ENCODE measurements at places on chromosomes 11 and 22. TPM values are rescaled to one million over a fixed set of nuclear protein-coding genes. Genes with fewer than 3 reads are reported as not detected.

DNA sequence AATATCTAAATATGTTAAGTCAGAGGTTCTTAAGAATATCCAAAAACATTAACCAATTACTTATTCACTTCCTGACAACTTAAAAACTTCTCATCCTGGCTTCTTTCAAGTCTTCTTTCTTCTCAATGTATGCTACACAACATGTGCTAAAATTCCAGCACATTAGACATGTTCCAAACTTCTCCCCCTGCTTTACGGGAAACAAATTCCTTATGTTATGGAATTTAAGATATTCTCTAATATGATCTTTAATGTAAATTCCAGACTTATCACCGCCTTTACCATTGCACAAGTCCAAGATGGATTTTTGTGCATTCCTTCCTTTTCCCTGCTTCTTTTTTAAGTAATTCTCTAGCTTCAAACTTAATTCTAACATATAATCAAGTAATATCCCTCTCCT, 964.5 kb upstream of the CHORDC1 start:
- DNase-seq, result no peak

DNA sequence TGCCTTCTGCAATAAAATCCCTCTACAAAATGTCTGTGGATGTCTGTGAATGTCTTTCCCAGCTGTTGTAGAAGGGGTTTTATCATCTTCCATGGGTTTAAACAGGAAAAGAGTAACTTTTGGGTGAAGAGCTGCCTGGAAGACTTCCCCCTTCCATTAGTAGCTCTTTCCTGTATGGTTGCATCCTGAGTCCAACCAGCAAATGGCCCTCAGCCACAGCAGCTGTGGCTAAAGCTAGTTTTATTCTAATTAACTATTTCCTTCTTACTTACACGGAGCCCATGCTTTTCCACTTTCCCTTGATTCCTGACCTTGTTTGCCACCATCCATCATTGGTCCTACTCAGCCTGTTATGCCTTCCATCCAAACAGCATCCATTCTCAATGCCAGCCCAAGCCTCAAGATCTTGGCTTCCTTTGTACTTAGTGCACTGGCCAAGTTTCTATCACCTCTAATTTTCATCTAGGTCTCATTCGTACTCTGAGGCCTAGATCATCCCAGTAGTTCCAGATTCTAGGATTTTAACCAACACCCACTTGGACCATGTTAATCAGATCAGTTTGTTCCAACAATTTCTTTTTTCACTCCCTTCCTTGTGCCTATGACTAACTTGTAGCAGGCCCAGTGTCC, 41.5 kb upstream of the CADM1 start:
- no peak for DNase-seq

GRCh38 chr11:31820438-31820818, 9.3 kb upstream of the PAX6 start:
- DNase-seq, result no peak

- no peak for DNase-seq
Measured at GRCh38 chr11:34552270-34552669, 38.7 kb upstream of the ELF5 start.

GRCh38 chr11:113384551-113384950, 3.0 kb upstream of the ANKK1 start:
- DNase-seq, result no peak

GRCh38 chr11:77519847-77520246, 46.0 kb upstream of the PAK1 start:
- no peak for DNase-seq

DNA sequence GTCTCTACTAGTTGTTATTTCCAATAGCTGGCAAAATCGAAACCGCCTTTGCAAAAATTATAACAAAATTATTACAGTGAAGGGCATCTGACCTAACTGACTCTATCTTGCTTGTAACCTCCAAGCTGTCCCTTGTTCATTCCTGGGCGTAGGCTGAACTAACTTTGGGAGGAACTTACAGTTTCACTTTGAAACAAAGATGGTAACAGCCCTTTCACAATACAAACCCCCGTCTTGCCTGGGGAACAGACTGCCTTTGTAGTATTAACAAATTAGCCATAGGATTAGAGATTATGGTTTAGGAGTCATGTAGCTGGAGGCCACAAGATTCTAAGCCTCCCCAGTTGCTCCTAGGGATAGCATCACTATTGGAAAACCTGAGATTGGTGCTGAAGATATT, 131.6 kb upstream of the HSD17B12 start:
- no peak for DNase-seq

DNA sequence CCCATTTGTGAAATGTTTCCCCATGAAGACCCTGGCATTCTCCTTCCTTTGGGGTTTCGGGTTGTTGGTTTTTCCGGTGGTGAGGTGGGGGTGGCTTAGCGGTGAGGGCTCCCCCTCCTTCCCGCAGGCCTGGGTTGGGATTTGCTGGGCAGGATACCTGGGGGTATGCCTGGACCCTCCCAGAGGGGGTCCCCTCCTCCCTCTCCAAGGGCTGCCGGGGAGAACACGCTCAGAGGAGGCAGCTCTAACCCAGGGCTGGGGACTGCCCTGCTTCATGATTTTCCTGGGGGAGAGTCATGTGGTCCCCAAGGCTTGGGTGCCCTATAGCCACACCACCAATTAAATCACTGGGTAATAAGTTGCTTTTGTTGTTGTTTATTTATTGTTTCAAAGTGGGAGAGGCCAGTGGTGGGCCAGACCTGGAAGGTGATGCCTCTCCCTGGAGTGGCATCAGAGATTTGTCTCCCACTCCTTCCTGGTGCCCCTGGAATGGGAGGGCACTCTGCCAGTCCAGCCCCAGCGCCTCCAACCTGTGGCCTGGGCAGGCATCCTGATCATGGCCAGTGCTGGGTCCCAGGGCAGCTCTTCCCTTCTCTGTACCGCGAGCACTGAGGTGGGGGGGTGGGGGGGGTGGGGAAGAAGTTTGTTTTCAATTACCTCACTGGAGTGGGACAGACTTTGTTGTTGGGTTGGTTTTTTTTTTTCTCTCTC, 1.3 kb upstream of the CLCF1 start:
- no peak for DNase-seq

GRCh38 chr11:25992294-25992693, 339.6 kb upstream of the ANO3 start:
- DNase-seq, result no peak

DNA sequence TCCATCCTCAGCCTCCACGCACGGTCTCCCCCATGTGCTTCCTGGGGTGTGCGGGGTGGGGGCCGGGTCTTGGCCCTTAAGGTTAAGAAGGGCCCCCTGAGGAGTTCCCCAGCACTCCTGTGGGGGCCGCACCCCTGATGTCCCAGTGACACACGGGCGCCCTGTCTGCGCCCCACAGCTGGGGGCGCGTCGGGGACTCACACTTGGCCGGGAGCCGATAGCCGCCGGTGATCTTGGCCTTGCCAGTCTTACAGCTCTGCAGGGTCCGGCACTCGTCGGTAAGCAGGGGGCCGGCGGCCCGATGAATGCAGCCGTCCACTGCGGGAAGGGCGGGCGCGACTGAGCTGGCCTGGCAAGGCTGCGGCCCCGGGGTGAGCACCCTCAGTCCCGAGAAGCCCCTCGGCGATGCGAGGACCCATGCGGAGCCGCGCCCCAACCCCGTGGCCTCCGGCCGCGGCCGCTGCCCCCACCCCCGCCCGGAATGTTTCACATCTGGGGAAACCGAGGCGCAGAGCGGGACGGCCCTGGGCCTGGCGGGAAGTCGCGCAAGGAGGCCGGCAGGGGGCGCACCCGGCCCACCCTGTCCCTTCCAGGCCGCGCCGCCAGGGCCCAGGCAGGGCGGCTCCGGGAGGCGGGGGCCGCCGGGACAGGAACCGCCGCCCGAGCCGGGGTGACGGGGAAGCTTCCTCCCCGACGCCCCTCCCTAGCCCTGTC, 13.9 kb downstream of the OTUB1 start:
- peak; percentile 82 for DNase-seq

GRCh38 chr22:41146573-41146972, 54.2 kb downstream of the EP300 start:
- no peak for DNase-seq

- DNase-seq, result no peak
Measured at GRCh38 chr22:42700355-42700754, 20.3 kb downstream of the A4GALT start.

- DNase-seq, result no peak
Measured at GRCh38 chr11:83648610-83649527, 362.7 kb upstream of the CCDC90B start.

DNA sequence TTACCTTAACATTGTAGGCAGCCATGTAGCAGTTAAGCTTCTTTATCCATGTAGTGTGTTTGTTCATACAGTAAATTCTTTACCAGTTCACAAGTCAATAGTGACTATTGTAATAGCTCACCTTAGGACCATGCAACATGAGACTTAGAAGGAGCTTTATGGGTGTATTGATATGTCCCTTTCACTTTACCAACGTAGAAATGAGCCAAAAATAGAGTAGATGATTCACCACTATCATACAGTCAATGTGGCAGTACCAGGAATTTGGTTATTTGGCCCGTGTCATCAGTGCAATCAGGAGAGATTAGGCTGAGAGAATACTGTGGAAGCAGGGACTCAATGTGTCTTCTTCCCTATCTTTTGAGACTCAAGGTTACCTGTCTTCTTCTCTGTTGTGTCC, 4.7 kb downstream of the ZDHHC13 start:
- DNase-seq, result no peak

DNA sequence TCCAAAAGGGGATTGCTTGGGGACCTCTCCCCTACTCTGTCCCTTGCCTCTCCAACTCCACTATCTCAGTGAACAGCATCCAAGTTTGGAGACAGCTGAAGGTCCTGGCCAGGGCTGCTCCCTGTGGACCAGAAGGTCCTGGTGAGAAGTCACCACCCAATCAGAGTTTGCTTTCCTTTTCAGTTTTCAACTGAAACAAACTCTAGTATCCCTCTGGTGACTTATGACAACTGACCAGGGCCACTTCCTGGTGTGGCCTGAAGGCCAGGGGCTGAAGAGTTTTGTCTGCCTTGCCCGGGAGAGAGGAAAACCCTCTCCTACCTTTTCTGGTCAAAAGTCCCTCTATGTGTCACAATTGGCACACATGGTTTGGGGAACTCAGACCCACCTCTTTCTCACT, 5.1 kb downstream of the JAML start:
- no peak for DNase-seq

Gene FAT3
- total RNA-seq, result 0.24 TPM

Gene CHKB
- total RNA-seq, result 36.0 TPM

Gene KRTAP5-4
- not detected for total RNA-seq

Gene ASPHD2
- total RNA-seq, result not detected

Gene C11orf97
- total RNA-seq, result not detected
